ENCODE measurements at places on chromosomes 3 and 15. TPM values are rescaled to one million over a fixed set of nuclear protein-coding genes. Genes with fewer than 3 reads are reported as not detected.

Gene RYR3
- 23.1 TPM for total RNA-seq

Gene TUSC2
- 23.8 TPM for total RNA-seq

Gene IL17RD
- 27.7 TPM for total RNA-seq

Gene SQOR
- 4.2 TPM for total RNA-seq

Gene ADCY5
- total RNA-seq = 58.6 TPM

Gene MITF
- total RNA-seq = 4.4 TPM

Gene MST1
- total RNA-seq = 7.6 TPM

Gene NIPA2
- 56.7 TPM for total RNA-seq

Gene DUOXA1
- not detected for total RNA-seq

Gene ASTE1
- 9.7 TPM for total RNA-seq

Gene AHSG
- 0.23 TPM for total RNA-seq

Gene SOX2
- 188 TPM for total RNA-seq

Gene SERINC4
- 0.23 TPM for total RNA-seq

All from diencephalon (tissue), 1 donor.